ENCODE measurements at places on chromosomes 12 and 14.
A peak's percentile ranks its signal among the peaks of the same experiment; 100 is the strongest.

- DNase-seq: no peak
These were observed 643 bp upstream of the TAMALIN start for GRCh38 chr12:52005903-52006703.

GRCh38 chr14:68542346-68542745, 250.5 kb downstream of the ZFP36L1 start:
- no peak for DNase-seq

GRCh38 chr12:86137936-86138335, 118.3 kb downstream of the MGAT4C start:
- DNase-seq: no peak

DNA sequence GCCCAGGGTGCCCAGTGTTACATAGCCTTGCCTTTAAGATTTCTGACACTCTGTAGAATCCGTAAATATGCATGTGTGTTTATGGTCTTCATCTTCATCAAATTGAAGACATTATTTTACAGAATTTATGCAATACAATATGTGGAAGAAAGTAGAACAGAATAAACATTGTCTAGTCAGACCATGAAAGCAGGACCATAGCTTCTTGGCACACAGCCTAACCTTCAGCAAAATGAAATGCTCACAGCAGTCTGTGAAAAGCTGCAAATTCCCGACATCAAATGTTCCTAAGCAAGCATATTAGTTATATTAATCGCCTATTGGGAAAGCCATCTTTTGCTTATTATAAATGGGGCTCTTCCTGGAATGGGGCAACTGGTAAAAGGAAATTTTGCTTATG, 111.3 kb upstream of the GARIN2 start:
- DNase-seq: no peak

- DNase-seq: no peak
These were observed 286.6 kb upstream of the FLRT2 start for GRCh38 chr14:85243321-85243720.

DNA sequence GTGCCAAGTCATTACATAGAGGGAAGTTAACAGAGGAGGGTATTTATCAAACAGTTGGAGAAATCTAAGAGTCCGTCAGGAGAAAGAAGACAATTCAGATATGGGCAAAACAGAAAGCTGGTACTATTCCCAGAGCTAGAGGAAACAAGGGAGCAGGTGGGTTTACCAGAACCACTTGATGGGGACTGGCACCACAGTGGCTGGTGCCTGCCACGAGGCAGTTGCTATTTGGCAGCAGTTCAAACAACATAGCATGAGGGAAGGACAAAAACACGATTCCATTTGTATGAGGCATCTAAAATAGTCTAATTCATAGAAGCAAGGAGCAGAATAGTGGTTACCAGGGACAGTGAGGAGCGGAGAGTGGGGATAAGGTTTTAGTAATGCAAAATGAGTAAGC, 24.6 kb upstream of the KLRD1 start:
- DNase-seq: peak; percentile 44

DNA sequence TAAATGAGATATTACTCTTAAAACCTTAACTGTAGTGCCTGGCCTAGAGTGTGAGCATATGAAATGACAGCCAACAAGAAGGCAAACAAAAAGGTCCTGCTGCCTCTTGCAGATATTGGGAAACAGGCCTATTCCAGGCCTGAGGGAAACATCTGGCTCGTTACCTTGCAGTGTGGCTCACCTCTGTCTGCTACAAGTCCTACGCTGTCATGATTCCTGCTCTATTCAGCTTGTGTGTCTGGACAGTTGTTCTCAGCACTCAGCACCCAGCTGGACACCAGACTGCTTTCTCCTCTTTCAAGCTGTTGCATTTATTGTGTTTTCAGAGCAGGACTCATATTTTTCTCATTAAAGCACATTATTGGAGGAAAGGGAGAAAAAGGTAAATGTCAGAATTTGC, 113.5 kb downstream of the TMTC2 start:
- no peak for DNase-seq

All from DMS79 treated with DMSO at 0.1 percent for 48 hours (cell line).